ENCODE measurements at places on chromosomes 3 and 15.

DNA sequence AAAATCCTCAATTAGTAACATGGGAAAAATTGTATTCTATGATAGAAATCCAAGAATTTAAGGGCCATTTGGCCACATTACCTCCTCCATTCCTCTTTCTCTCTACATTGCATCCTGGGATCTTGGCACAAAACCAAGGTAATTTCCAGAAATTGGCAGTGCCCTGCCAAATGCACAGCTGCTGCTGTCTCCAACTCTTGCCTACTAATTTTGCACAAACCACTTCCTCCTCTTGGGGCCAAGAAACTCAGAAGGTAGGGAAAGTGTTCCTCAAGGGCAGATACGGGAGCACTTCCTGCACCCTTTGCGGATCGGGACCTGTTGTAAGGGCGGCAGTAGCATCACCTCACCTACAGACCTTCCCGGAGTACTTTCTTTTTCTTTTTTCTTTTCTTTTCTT lies 57.8 kb downstream of the MAP3K13 start:
- no peaks in the 10 kb centered on the region for H3K4me1 ChIP-seq
- peak; percentile 52 for DNase-seq
- no peak overlapping the region for H3K4me3 ChIP-seq

GRCh38 chr15:69661446-69661845 lies 208.8 kb downstream of the RPLP1 start:
- H3K36me3 ChIP-seq = no peaks in the 10 kb centered on the region
- H3K27me3 ChIP-seq = no peaks in the 10 kb centered on the region
- no peak for DNase-seq
- no peak overlapping the region for H3K4me3 ChIP-seq

GRCh38 chr15:71730277-71731144 lies 79.8 kb upstream of the NR2E3 start:
- H3K36me3 ChIP-seq = no peaks in the 10 kb centered on the region
- peaks cover 9% of the 10 kb centered on the region for H3K4me1 ChIP-seq
- H3K4me3 ChIP-seq = no peak overlapping the region

DNA sequence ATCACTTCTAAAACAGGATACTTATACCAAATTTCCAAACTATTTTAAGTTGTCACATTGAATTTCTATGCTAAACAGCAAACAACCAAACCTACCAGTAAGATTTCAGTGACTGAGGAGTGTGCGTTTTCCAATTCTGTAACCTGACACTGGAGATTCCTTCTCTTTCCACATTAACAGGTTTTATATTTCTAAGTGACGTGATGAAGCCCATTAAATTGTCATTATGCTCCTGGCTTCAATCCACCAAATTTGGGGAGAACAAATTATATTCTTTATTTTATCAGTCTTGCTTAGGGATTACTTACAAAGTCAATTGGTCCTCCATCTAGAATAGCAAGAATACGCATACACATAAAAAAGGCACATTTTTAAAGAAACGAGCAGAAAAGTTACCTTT lies 764.8 kb upstream of the NR2F2 start:
- H3K36me3 ChIP-seq = no peaks in the 10 kb centered on the region
- DNase-seq = no peak
- no peak overlapping the region for H3K4me3 ChIP-seq

GRCh38 chr3:49098429-49098828 lies 4.6 kb upstream of the QRICH1 start:
- H3K36me3 ChIP-seq = peaks cover 54% of the 10 kb centered on the region
- no peak overlapping the region for H3K4me3 ChIP-seq
- H3K4me1 ChIP-seq = no peaks in the 10 kb centered on the region
- no peaks in the 10 kb centered on the region for H3K27me3 ChIP-seq
- no peak overlapping the region for H3K27ac ChIP-seq

GRCh38 chr15:85618956-85619491 lies 175.7 kb downstream of the KLHL25 start:
- peak; percentile 54 for DNase-seq
- no peak overlapping the region for H3K4me3 ChIP-seq
- no peaks in the 10 kb centered on the region for H3K36me3 ChIP-seq
- peaks cover 74% of the 10 kb centered on the region for H3K4me1 ChIP-seq
- H3K27me3 ChIP-seq = no peaks in the 10 kb centered on the region

DNA sequence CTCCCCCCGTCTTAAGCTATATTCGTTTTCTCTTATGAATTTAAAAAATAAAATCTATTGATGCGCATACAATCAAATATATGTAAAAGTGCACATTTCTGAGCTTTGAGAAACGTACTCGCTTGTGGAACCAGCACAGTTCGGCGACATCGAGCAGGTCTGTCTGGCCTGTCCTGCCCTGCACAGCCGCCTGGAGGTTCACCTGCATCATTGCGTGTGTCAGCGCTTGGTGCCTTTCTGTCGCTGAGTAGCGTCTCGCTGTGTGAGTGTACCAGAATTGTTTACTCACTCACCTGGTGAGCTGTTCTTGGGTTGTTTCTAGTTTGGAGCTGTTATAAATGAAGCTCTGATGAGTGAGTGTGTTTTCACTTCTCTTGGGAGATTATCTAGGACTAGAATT lies 104.0 kb downstream of the VGLL4 start:
- peaks cover 31% of the 10 kb centered on the region for H3K4me1 ChIP-seq
- no peaks in the 10 kb centered on the region for H3K27me3 ChIP-seq
- no peaks in the 10 kb centered on the region for H3K36me3 ChIP-seq
- DNase-seq = no peak
- H3K27ac ChIP-seq = no peak overlapping the region
- H3K4me3 ChIP-seq = no peak overlapping the region

DNA sequence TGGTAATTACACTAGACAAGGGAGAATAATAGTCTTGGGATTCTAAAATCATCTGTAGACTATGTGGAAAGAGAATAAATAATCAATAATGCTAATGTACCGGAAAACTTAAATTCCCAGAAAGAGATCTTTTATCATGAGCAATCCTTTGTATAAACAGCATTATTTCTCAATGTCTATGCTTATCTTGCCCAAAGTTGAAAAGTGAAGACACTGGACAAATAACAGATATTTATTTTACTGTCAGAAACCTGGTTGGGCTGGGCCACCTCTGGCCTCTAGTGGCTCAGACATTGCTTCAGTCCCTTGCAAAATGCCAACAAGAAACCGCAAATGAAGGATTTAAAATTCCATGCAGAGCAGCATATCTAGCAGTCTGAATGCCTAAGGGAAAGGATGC lies 409.9 kb downstream of the FHIT start:
- H3K27me3 ChIP-seq = no peaks in the 10 kb centered on the region
- DNase-seq = no peak
- no peaks in the 10 kb centered on the region for H3K4me1 ChIP-seq
- no peaks in the 10 kb centered on the region for H3K36me3 ChIP-seq
- H3K27ac ChIP-seq = no peak overlapping the region
- no peak overlapping the region for H3K4me3 ChIP-seq

Data from cardiac muscle cell (in vitro differentiated cells and primary cell).